ENCODE measurements at places on chromosomes 13 and 19.

DNA sequence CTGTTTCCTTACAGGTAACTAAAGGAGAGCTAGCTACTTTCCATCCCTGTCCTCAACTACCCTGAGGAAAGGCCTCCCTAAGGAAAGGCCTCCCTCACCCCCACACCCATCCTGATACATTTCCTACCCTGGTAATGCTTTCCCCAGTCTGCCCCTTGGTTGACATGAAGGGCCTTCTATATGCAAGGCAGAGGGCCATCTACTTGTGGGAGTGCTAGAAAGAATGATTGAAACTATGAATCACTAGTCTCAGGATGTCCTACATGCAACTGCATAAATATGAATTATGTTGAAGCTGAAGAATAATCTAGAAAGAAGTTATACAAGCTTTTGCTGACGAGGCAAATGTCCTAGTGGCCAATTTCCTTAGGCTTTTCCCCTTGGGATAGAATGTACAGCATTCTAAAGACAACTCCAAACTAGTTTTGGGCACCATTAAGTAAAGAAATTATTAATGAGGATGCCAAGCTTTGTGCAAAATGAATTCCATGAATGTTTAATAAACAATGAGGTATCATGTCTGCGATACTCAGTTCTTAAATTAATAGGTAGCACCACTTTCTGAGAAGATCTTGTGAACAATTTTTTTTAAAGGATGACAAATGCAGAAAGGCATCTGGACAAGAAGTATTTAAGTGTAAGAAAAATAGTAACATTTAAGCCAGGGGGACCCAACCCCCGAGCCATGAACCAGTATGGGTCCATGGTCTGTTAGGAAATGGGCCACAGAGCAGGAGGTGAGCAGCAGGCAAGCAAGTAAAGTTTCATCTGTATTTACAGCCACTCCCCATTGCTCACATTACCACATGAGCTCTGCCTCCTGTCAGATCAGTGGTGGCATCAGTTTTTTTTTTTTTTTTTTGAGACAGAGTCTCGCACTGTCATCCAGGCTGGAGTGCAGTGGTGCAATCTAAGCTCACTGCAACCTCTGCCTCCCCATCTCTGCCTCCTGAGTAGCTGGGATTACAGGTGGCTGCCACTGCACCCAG is 223.0 kb downstream of the LHFPL6 start:
- DNase-seq: no peak

DNA sequence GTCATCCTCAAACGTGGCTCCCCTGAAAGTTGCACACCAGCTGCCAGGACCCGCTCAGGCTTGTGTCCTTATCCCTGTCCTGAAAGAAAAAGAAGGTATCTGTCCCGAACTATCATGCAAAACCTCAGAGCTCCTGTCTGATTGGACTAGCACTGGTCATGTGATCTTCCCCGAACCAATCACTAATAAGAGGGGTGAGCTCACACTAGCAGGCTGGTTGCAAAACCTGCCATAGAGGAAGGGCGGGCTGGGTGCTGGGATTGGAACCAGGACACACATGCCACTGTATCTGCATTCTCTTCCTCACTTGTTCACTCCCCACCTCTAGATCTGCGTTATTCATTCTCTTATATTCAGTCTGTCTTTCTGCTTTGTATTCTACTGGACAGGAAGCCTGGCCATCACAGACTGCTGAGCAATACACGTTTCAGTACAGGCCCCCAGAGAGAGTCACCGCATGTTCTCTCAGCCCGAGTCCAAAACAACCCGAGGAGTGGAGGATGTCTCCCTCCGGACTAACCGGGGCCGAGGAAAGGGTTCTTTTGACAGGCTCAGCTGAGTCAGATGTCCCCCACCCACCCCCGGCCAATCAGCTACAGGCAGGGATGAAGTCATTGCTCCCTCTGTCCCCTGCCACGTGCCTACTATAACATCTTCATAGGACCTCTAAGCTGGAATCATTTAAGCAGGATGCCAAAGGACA is 97.7 kb downstream of the SIPA1L3 start:
- peak; percentile 15 for DNase-seq

DNA sequence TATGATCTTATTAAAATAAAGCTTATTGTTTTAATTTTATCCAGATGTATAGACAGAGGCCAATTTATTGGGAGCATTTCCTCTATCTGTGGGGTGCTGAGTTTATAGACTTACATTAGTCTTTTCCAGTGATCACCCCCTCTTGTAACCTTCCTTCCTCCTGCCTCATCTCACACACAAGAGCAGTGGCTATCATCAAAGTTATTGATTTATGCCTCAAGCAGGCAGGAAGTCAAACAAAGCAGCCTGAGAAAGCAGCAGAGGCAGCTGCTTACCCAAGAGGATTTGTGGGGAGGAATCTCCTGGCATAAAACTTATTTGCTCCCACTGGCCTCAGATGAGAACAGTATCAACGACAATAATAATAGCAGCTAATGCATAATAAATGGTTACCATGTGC is 26.3 kb upstream of the DCLK1 start:
- DNase-seq: no peak

GRCh38 chr19:19525611-19526380 is 2.9 kb upstream of the YJEFN3 start:
- DNase-seq: no peak

GRCh38 chr19:14073261-14073924 is 807 bp downstream of the MISP3 start:
- peak; percentile 60 for DNase-seq

DNA sequence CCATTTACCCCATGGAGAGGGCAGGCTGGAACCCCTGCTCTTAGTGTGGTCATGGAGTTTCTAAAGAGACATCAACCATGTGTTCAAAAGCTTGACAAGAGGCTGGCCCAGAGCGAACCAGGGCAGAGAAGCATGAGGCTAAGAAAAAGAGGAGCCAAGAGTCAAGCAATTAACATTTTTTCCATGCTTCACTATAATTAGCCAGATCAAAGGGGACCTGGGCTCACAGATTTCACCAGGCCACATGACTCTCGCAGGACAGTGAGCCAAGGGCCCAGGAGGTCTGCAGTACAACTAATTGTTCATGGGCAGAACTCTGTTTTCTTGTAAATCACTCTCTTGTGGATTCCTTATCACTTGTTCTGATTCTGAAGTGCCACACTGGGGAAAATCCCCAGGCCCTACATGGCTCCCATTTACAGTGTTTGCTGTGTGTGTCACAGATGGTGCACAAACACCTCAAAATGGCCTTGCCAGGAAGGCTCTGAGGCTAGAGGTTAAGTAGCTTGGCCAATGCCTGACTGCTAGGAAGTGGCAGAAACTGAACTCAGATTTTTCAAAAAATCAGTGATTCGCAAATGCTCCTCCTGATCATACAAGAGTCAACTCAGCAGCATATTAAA is 101.2 kb downstream of the LHFPL6 start:
- DNase-seq: no peak

DNA sequence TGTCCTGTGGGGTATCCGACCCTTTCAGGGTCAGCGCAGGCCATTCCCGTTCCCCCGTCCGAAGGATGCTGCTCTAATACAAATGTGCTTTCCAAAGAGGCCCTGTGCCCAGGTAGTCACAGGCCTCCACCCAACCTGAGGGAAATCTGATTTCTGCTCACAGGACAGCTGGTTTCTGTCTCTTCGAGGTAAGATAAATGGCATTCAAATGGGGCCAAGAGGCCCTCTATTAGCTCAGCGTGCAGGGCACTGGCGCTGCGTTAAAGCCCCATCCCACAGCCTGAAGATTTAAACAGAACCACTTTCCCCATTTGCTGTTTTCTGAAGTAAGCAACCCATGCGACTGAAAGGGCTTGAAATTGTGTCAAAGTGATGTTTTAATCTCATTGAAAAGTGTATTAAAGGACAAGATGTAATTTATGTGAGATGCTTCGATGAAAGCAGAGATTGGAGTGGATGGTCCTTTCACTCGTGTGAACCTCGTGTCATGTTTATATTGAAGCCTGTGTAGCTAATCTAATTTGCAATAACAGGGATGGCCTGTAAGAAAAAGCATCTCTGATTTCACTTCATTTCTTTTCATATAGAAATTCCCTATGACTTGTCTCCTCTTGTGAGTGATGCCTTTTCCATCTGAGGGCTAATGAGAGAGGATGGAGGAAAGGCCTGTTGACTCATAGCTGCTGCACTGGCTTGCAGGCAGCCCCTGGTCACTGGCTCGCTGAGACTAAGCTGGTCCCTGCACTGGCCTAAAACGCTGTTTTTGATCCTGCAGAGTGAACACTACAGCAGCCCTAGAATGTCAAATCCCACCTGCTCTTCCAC is 7.3 kb upstream of the SOX1 start:
- no peak for DNase-seq

- no peak for DNase-seq
These were observed 129.2 kb downstream of the ZIC5 start for GRCh38 chr13:99842405-99842804.

DNA sequence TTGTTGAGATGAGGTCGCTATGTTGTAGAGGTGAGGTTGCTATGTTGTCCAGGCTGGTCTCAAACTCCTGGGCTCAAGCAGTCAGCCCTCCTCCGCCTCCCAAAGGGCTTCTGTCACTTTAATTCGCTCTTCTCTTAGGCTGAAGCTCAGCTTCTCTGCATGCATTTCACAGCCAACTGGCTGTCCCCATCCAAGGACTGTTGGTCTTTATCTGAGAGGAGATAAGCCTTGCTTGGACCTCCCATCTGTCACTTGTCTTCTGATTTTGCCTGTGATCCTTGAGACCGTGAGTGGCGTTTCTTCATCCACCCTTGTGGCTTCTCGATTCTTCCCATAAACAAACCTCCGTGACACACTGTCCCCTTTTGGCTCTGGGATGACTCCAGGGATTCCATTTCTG is 24.4 kb downstream of the CERS1 start:
- DNase-seq: no peak

- no peak for DNase-seq
These were observed 1.8 kb downstream of the LILRB5 start for GRCh38 chr19:54255105-54255775.

- DNase-seq: no peak
These were observed 55.9 kb upstream of the UQCRFS1 start for GRCh38 chr19:29268721-29269393.

DNA sequence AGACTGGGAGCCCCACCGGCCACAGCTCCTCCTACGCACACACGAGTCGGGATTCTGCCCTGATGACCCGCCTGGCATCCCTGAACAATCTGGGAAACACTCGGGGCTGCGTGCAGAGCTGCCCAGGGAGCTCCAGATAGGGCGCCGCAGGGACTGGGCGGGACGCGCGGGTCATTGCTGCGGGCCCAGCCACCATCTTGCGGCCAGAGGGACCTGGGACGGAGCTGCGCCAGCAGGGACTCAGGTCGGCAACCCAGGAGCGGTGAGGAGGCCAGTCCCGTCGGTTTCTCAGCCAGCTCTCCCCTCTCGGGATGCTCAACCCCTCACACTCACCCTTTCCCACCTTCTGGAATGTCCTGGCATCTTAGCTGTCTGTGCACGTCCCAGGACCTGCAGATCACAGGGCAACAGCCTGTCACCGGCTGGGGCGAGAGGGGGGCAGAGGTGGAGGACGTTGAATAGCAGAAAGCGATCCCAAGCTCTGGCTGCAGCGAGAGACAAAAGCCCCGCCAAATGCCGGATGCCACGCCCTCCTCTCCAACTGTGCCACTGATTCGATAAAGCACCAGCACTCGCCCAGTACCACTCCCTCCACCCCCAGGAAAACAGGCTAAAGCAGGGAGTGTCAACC is 20.4 kb upstream of the ZNF91 start:
- DNase-seq: no peak

DNA sequence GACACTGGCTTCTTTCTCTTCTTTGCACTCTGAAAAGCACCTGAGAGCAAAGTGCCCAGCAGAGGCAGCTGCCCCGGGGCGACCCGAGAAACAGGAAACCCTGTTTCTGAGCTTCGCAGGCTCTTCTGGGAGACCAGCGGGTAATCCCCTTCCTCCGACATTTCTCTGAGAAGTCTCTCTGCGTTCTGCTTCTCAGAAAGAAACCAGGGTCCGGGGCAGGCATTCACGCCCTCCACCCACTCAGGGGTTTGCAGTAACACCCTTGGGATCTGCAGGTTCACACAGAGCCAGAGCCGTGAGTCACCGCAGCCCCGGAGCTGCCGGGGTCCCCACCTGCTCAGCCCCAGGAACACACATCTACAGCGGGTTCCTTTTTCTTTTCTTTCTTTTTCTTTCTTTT is 86.0 kb downstream of the GADD45B start:
- peak; percentile 57 for DNase-seq

DNA sequence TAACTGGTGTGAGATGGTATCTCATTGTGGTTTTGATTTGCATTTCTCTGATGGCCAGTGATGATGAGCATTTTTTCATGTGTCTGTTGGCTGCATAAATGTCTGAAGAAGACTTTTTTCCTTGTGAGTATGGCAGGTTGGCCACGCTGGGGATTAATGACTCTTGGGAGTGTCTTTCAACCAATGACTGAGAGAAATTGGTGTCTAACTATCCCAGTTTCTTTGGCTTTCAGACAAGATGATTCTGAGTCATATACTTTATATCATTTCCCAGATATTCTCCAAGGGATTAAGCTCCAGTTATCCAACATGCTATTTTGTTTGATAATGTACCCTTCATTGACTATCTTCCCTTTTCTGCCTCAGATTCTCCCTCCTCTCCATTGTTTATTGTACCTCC is 35.5 kb upstream of the CSNK1A1L start:
- no peak for DNase-seq

- DNase-seq: no peak
These were observed 3.8 kb downstream of the ZNF792 start for GRCh38 chr19:34960103-34960805.

DNA sequence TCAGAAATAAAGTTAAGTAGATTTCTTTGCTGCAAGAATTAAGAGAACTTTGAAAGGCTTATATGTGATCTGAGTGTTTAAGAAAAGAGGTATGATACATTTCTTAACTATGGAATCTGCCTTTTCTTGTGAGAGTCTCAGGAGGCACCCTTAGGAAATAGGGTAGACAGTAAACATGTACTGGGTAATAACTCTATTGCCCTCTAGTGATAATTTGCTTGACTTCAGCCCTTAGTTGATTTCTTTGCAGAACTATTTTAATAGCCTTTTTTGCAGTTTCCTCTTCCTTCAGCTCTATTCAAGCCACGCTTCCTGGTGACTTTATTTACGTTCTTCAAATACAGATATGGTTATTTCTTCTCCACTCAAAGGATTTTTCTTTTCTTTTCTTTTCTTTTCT is 37.0 kb upstream of the CCNA1 start:
- DNase-seq: no peak

DNA sequence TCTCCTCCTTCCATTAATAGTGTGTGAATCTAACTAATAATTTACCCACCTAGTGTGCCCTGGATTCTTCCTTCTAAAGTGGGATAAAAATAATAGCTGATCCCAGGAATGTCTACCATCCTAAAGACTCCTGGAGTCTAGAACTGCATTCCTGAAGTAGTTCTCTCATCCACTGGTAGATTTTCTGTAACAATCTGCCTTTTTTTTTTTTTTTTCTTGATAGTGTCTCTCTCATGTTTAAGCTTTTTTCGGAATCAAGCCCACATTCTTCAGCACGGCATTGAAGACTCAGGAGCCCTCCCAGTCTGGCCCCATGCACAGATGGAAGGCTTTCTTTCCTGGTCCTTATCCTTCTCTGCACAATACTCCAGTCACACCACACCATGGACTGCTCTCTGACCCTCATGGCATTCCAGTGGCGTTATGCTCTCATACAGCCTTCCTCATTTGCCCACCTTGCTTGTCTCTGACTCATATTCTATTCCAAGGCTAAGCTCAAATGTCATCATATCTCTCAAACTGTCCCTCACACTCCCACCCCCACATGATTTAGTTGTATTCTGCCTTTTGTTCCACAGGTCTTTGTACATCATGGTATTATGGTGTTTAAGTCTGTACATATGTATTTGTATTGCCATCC is 68.7 kb upstream of the FRY start:
- DNase-seq: no peak
